ENCODE measurements at places on chromosomes 7 and 10.

GRCh38 chr7:31633894-31634494, 53.0 kb upstream of the PPP1R17 start:
- DNase-seq = no peak

GRCh38 chr7:82044497-82045080, 274.7 kb upstream of the HGF start:
- no peak for DNase-seq

- no peak for DNase-seq
Measured at GRCh38 chr7:139543801-139544603, 20.5 kb downstream of the CLEC2L start.

DNA sequence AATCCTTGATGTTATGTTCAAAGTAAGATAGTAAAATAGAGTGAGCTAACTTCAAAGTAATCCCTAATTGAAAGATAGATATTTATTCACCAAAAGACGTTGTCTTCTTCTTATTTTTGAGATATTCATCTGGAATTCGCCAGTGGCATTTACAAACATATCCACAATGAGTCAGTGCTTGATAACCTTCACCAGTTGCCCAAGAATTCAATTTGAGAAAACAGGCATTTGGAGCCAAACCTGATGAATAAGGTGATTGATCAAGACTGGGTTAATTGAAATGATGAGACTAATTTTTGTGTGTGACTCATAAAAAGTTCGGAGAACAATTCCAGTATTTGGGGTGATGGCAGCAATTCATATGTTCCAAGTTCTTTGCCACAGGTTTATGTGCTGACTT, 344.0 kb downstream of the ARL4A start:
- DNase-seq = no peak

DNA sequence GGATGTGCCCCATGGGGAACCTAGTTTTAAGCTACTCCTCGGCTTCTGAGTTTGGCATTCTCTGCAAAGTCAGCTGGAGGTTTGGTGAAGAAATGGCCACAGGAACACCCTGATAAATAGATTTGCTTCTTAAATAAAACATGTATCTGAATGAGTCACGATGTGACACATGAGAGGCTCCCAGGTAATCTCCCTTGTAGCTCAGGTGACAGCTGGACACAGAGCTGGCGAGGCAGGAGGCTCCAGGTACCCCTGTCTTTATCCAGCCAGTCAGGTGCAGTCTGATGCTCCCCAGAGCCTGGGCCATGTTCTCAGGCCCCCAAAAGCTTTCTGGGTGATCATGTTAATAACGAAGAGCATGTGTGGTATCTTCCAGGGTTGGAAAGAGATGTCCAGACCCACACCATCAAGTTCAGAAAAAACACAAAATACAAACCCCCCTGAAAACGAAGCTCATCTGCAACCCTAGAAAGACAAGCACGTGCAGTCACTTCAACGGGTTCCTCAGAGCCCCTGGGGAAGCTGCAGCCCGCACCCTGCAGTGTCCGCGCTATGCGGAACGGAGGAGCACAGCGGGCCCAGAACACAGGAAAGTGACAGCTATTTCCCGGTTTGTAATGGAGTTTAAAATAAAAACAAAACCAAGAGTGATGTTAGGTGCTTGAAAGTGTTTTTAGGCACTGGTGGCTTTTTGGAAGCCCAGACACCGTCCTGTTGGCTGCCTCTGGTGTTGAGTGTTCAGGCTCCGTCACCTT, 69.4 kb downstream of the ZRANB1 start:
- DNase-seq = no peak

DNA sequence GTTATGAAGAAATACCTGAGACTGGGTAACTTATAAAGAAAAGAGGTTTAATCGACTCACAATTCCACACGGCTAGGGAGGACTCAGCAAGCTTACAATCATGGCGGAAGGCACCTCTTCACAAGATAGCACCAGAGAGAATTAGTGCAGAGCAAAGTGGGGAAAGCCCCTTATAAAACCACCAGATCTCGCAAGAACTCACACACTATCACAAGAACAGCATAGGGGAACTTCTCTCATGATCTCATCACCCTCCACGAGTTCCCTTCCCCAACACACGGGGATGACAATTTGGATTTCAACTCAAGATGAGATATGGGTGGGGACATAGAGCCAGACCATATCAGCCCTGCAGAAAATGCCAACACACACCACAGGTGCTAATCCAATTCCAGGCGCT, 218.7 kb downstream of the PARD3 start:
- DNase-seq = no peak

- no peak for DNase-seq
Measured at GRCh38 chr7:114761973-114762372, 159.9 kb upstream of the MDFIC start.

- no peak for DNase-seq
Measured at GRCh38 chr7:34900891-34901513, 136.3 kb downstream of the DPY19L1 start.

Data from stimulated activated naive CD4-positive, alpha-beta T cell treated with Interleukin-2 at 50 U/mL for 16 hours (primary cell).